Right ventricle myocardium superior (tissue), 1 donor: ENCODE measurements at places on chromosomes 6 and 20. TPM values are rescaled to one million over a fixed set of nuclear protein-coding genes. Genes with fewer than 3 reads are reported as not detected.

Gene ZNF512B
- 11.3 TPM for total RNA-seq

Gene HLA-DPA1
- total RNA-seq: 34.1 TPM

Gene FHL5
- total RNA-seq: 7.2 TPM

Gene MRAP2
- 0.13 TPM for total RNA-seq

Gene TFEB
- total RNA-seq: 40.7 TPM

Gene C20orf96
- total RNA-seq: 4.6 TPM

Gene COL21A1
- total RNA-seq: 20.8 TPM

Gene CNR1
- total RNA-seq: 0.11 TPM

Gene GTSF1L
- total RNA-seq: not detected

Gene IMPG1
- total RNA-seq: not detected

Gene ULBP3
- total RNA-seq: 0.83 TPM

Gene BIRC7
- 0.22 TPM for total RNA-seq

Gene SLC4A11
- 0.16 TPM for total RNA-seq
